ENCODE measurements at places on chromosomes 7 and 10.

DNA sequence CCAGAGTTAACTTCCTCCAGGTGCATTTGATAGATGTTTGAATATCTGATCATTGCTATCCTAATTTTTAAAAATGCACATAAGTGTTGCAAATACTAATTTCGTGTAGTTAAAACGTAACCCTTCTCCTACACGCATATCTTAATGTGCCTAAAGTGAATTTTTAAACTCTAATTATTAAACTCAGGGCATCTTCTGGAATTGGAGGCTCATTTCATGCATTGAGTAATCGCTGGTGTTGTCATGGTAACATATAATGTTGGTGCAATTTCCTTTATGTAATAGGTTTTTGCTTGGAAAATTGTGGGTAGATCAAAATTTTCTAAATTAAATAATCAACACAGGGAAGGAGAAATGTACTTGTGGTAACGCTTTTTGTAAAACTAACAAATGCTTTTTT, 56.2 kb downstream of the ARMC3 start:
- DNase-seq: no peak

GRCh38 chr10:111161109-111161874, 84.5 kb downstream of the ADRA2A start:
- no peak for DNase-seq

- no peak for DNase-seq
Measured at GRCh38 chr7:20095862-20096261, 121.3 kb downstream of the MACC1 start.

DNA sequence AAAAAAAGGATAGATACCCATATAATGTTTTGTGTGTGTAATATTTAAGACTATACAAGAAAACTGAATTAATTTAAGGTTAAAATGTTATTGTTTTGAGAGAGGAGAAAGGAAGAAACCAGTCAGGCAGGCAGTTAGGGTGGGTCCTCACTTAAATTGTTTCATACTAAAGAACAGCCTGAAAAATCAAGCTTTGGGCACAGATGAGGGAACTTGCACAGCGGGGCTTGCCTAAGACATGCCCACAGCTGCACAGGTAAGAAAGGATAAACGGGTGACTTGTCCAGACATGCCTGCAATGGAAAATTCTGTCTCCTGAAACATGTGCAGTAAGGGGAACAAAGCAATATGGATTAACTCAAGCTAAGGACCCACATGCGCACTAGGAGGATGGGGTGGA, 158.4 kb downstream of the BBS9 start:
- no peak for DNase-seq

GRCh38 chr10:50447691-50448090, 176.1 kb downstream of the SGMS1 start:
- no peak for DNase-seq

- DNase-seq: no peak
Measured at GRCh38 chr10:102647443-102648268, 3.4 kb downstream of the TRIM8 start.

DNA sequence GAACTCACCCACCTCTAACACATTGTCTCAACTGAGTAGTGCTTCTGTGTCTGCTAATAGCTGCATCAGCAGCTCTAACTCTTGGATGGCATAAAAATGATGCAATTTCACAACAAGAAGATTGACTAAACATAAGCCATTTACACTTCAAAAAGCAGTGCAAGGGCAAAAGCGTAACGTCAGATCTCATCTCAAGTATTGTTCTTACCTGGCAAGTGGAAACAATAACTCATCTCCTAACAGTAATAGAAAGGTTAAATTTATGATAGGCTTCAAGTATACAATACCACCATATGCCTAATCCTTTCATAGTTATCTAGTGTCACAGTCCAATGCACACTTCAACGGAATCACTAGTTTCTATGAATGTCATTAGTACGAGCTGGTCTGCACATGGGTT, 14.8 kb downstream of the TPK1 start:
- no peak for DNase-seq

- DNase-seq: no peak
Measured at GRCh38 chr7:87866089-87866488, 10.1 kb downstream of the SLC25A40 start.

GRCh38 chr7:16719699-16720098, 33.9 kb upstream of the TSPAN13 start:
- no peak for DNase-seq

DNA sequence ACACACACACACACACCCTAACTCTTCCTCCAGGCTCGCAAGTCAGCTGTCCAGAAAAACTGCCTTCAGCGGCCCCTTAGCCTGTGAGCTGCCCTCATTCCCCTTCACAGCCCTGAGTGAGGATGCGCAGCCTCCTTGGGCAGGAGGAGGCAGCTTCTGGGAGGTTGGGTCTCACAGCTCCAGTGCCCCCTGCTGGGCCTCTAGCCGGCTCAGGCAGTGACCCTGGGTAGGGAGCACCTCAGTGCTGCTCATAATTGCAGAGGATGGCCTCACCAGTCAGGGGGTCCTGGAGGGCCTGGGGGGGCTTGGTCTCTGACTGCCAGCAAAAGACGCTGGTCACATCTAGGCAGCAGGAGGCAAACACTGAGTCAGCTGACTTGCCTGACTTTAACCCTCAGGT, 43.7 kb downstream of the ZNF273 start:
- DNase-seq: no peak

GRCh38 chr10:120557311-120557710, 100.3 kb downstream of the PLPP4 start:
- no peak for DNase-seq

DNA sequence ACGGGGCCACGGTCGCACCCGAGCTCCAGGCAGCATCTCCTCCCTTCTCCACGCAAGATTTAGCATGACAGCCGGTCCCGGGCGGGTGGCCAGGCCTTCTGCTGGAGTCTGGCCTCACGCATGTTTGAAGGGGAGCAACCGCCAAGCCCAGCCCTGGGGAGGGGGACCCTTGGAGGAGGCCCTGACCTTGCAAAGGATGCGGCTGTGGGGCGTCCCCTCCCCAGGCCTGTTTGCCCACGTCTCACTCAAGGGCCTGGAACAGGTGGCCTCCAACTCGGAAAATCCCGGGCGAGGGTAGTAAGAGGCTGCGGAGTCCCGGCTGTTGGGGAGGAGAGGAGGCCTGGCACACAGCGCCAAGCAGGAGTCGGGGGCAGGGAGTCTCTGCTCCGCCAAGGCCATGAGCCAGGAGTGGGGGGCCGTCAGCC, 50.6 kb upstream of the DPYSL4 start:
- DNase-seq: no peak

DNA sequence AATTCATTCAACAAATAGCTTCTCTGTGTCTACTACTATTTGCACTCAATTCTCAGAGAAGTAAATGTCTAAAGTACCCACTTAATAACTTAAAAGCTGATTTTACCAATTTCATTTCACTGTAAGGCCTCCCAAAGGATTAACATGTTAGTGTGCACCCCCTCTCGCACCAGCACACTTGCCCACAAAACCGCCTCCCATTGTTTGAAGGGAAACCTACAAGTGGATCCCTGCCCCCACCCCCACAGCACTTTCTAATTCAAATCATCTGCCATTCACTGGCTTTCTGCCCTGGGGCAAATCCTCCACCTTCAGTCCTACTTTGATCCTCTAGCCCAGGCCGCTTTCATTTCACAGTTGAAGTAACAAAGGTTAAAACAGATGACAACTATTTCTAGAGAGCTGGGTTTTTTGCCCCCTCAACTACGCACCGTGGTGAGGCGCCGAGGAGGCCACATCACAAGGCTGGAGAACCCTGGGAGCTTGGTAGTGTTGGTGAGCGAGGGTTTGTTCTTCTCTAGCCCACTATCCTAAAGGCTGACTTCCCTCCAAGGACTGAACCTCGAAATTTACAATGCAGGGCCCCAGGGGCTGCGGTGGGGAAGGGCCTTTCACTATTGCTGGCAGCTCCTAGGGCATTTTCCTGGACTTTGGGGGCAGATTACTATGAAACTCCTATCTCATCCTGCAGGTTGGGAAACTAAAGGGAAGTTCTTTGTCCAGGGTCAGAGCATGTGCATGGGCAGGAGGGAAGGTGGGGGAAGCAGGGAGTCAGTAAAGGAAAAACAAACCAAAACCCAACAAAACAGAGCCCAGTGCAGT, 517.4 kb upstream of the ZMIZ1 start:
- no peak for DNase-seq

DNA sequence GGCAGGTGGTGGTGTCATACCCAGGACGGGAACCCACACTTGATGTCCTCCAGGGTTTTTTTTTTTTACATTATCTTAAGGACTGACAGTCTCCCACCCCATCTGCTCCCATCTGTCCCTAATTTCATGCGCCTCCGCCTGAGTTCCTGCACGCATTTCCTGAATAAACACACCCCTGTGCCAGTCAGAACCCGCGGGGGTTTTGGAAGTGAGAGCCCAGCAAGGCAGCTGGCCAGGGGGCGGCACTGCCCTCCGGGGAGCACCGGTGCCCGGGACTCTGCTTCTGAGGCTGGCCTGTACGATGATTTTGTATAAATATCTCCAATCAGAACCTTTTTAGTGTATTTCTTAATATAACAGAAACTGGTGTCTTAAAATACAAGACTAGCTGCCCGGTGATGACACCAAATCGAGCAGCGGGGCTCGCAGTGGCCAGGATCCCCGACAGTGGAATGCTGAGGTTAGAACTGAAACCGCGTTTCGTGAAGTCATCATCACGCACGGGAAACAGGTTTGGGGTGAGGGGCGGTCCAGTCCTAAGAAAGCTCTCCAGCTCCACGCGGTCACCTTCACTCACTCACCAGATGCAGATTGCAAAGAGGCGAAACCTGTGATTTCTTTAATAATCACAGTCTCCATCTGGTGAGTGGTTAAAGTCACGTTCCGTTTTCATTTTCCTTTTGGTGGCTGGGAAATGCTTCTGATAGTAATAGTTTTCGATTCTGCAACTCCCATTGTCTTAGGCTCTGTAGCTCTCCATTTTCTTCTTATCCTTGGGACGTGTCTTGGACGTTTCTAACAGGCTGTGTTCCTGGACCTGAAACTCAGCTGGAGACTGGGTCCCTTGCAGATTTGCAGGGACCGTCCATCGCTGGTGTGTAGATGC, 19.7 kb downstream of the BNIP3 start:
- DNase-seq: peak; percentile 17

- no peak for DNase-seq
Measured at GRCh38 chr7:26334166-26334859, 42.7 kb downstream of the SNX10 start.

GRCh38 chr7:34672430-34672829, 14.4 kb downstream of the NPSR1 start:
- no peak for DNase-seq

GRCh38 chr7:132414857-132415256, 161.4 kb downstream of the PLXNA4 start:
- no peak for DNase-seq

GRCh38 chr10:133002685-133003084, 60.3 kb upstream of the CFAP46 start:
- DNase-seq: no peak

DNA sequence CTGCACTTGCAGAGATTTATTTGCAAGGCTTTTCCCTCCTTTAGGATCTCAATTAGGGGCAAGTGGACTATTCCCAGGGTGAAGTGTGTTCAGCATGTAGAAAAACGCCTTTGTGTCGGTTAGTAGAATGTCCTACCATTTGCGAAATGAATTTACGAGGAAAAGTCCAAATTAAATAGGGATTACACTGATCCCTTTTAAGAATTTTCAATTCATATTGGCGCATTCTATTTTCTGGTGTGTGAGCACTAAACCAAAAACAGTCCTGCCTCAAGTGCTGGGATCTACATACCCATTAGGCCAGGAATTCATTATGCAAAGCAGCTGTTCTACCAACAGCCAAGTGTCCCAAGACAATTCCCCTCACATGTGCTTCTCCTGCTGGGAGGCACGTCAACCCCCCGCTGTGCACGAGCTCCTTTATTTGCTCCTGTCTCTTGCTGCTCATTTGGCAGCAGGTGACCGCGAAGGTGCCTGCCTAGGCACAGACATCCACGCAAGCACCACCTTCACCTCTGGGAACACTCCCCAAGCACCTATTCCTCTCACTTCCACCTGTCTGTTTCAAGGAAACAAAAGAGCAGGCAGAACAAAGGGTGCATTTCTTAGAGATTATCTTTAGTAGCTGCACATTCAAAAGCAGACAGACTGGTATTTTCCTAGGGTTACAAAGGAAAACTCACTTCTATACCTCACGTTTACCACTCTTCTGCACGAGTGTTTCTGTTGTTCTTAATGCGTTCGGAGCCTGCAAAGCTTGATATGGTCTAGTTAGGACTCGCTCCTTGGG, 134.6 kb upstream of the FGFR2 start:
- DNase-seq: no peak

DNA sequence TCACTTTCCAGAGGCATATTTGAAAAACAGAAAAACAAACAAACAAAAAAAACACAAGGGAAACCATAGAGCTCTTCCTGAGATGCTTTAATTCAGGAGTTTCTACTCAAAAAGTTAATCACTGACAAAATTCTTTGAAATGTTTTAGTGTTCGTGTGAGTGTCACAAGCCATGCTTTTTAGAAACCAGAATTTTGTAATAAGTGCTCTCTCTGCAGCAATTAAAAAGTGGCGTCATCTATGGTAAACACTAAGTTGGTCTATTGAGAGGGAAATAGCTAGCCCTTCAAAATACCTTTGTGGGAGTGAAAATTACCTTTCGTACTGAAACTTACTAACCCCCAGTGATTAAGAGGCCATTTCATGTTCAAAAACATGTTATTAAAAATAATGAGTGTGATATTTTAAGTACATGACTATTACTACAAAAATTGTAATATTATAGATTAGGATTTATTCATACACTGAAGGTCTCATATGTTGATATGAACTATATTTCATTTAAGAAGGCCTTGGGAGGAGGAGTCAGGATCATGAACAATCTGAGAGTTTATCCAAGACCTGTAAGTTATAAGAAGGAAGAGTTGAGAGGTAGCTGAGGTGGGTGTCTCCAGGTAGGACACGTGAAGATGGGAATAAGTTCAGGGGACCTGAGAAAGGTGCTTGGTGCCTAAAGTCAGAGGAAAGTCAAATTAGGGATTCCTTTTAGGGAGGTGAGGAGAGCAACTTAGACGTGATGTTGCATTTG, 94.6 kb downstream of the PPP1R9A start:
- no peak for DNase-seq

- no peak for DNase-seq
Measured at GRCh38 chr10:88271761-88272543, 311.2 kb downstream of the RNLS start.

- DNase-seq: no peak
Measured at GRCh38 chr10:23779301-23779700, 340.4 kb downstream of the OTUD1 start.

DNA sequence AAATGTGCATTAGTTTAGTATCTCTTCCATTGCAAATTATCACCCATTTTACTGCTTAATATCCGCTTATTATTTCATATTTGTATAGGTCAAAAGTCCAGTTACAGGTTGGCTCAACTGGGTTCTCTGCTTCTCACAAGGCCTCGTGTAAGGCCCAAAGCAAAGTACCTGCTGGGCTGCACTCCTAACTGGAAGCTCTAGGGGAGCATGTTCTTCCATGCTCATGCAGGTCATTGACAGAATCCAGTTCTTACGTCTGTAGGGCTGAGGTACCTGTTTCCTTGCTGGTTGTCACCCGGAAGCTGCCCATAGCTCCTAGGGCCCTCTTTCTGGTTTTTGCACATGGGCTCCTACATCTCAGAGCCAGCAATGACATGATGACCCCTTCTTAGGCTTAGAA, 79.6 kb downstream of the RAPGEF5 start:
- no peak for DNase-seq

Measured in tibial artery (tissue), 4 donors.